ENCODE measurements at places on chromosomes 5 and 9.

DNA sequence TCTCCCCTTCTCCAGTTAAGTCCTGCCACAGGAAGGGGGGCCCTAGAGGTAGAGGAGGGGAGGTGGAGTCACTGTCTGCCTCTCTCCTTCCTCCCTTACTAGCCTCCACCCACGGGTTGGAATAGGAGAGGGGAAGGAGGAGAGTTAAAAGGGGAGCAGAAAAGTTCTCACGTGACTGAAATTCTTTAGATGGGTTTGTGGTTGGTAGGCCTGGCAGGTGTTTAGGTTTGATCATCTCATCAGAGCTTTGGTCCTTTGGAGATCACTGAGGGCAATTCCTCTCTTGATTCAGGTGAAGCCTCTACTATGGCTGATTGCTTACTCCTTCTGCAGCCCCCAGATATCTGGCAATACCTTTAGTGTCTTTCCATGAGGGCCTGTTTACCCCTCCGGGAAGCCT lies 24.9 kb upstream of the C5orf63 start:
- no peak for DNase-seq

DNA sequence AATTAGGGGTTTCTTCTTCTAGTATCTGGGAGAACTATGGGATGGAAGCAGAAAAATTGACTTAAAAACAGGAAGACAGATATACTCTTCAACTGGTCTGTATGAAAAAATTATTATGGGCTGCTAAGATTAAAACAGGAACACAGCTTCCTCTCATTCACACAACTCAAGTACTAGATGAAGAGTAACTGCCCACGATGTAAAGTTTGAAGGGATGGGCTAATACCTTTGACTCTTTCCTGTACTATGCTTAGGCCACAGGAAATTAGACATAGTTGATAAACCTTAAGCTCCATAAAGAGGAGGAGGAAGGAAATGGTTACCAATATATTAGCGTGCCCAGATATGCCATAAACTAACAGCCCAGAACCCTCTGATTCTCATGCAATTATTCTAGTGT lies 88.6 kb downstream of the ANKRD31 start:
- DNase-seq, result no peak

- DNase-seq, result no peak
These were observed 27.0 kb upstream of the PPARGC1B start for GRCh38 chr5:149702934-149703646.

DNA sequence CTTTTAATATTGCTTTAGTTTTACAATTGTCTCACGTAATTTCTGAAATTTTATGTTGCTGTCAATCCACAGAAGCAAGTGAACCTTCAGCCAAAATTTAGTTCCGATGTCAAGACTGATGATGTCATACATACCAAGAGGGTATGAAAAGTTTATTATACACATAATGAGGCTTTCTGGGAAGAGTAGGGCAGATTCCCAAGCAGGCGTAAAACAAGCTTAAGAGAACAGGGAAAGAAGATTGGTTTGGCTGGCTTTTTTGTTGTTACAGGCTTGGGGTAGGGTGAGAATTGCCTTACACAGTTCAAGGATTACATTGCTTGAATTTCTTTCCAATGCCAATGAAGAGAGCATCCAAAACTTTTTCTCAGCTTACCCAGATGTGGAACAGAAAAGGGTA lies 1962.9 kb upstream of the CDH6 start:
- no peak for DNase-seq

- no peak for DNase-seq
These were observed 353.1 kb upstream of the IRX2 start for GRCh38 chr5:3104429-3105060.

GRCh38 chr9:127968700-127969383 lies 11.9 kb downstream of the EEIG1 start:
- no peak for DNase-seq

- no peak for DNase-seq
These were observed 86.3 kb downstream of the PRR16 start for GRCh38 chr5:120550358-120550757.

- DNase-seq, result no peak
These were observed 57.8 kb upstream of the RAI14 start for GRCh38 chr5:34598177-34598794.

DNA sequence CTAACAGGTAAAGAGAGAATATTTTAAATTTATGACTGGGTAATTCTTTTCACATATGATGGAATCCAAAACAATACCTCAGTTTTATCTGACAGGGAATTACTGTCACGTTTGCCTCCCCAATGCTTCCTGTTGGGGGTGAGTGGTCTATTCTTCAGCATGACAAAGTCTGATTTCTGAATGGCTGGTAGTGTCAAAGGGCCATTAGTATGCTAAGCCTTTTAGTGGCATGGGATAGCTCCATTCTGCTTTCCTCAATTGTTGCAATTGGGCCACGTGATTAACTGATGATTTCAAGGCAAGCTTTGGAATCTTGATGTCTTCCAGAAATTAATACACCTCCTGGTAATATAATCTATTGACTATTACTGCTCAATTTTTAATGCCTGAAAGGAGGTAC lies 14.7 kb upstream of the NDUFS4 start:
- DNase-seq, result no peak
